GM23248 (cell line): ENCODE measurements at places on chromosomes 4 and X. TPM values are rescaled to one million over a fixed set of nuclear protein-coding genes. Genes with fewer than 3 reads are reported as not detected.

Gene FAM47A
- polyA plus RNA-seq = not detected in 2 replicates

Gene ADD1
- polyA plus RNA-seq = 175 and 181 TPM in 2 replicates

DNA sequence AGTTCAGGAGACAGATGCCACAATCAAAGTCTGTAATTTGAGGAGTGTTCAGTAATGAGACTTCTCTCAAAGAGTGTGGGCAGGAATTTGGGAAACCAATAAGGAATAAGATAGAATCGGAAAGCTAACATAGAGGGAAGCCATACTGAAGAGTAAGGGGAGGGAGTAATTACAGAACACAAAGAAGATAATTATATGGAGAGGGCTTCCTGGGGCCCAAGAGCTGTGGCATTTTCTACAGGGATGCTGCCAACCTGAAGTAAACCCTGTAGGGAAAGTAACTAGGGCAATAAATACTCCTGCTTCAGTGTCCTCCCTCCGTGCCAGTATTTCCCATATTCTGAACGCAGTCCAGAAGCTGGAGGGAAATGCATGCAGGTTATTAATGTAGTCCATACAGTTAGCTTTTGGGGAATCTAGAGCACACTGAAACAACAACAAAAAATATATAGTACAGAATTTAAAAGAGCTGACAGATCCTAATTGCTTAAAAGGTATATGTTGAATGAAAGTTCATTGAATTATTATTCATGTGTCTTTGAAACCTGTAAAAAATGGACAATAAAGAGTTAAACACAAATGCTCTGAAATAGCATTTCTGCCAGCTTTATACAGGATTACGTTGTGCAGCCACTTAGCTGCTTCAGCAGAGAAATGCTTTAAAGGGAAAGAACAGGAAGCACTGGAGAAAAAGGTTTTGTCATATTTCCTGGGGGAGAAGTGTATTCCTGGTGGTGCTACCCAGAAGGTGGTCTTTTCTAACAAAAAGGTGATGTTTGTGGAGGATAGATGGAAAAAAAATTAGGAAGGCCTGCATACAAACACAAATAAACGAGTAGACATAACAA lies 48.0 kb downstream of the CXXC4 start:
- DNase-seq = no peak

GRCh38 chrX:56968980-56969379 lies 26.4 kb downstream of the SPIN3 start:
- peak; percentile 55 for DNase-seq

GRCh38 chr4:188110036-188110435 lies 633 bp upstream of the TRIML2 start:
- DNase-seq = no peak

- DNase-seq = peak; percentile 85
Observed at GRCh38 chr4:90317785-90318184, 190.6 kb downstream of the CCSER1 start.

DNA sequence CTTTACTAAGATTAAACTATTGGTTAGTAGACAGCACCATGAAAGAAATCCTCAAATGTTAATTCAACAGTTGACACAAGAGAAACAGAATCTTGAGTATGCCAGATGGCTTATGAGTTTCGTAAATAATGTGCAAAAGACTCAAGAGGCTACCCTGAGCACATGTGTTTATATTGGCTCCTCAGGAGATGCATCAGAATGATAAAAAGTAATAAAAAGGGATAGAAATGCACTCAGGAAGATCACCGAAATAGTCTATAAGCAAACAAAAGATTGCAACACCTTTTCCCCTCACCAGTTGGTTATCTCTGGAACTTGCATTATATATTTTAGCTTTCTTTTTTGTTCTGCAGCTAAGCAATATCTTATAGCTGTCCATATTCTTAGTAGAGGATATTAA lies 84.4 kb downstream of the SCFD2 start:
- DNase-seq = no peak

GRCh38 chr4:138035781-138036258 lies 206.3 kb downstream of the SLC7A11 start:
- DNase-seq = peak; percentile 81

- DNase-seq = no peak
Observed at GRCh38 chr4:145076469-145076855, 21.5 kb downstream of the ANAPC10 start.

Gene UGT2B10
- polyA plus RNA-seq = not detected in 2 replicates

Gene CT45A1
- not detected in 2 replicates for polyA plus RNA-seq

Gene NDNF
- 3.1 and 4.5 TPM in 2 replicates for polyA plus RNA-seq

Gene VSIG1
- not detected in 2 replicates for polyA plus RNA-seq

- DNase-seq = peak; percentile 67
Observed at GRCh38 chr4:3491681-3492405, 28.7 kb downstream of the DOK7 start.

Gene UGDH
- polyA plus RNA-seq = 140 and 154 TPM in 2 replicates

Gene MAOB
- polyA plus RNA-seq = 0.09 and 0.22 TPM in 2 replicates

Gene TMEM47
- 146 and 152 TPM in 2 replicates for polyA plus RNA-seq

- no peak for DNase-seq
Observed at GRCh38 chrX:152646961-152647360, 9.3 kb downstream of the GABRQ start.
